Nucleus accumbens (tissue), 56 donors: ENCODE measurements at places on chromosomes 3 and 15.

DNA sequence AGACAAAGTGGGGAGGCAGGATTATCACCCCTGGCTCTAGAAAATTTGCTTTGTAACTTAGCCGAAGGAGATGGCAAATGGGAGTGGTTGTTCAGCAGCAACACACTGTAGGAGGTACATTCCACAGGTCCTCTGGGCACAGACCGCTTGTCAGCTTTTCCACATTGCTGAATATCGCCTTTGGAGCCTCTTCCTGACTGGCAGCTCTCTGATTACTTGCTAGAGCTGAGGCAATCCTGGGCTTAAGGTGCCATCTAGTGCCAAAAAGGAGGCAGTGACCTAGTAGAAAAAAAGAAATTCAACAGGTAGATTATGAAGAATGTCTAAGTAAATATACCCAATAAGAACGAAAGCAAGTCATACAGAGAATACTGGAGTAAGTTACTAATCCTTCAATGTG, 13.1 kb upstream of the SCN5A start:
- no peak for DNase-seq

DNA sequence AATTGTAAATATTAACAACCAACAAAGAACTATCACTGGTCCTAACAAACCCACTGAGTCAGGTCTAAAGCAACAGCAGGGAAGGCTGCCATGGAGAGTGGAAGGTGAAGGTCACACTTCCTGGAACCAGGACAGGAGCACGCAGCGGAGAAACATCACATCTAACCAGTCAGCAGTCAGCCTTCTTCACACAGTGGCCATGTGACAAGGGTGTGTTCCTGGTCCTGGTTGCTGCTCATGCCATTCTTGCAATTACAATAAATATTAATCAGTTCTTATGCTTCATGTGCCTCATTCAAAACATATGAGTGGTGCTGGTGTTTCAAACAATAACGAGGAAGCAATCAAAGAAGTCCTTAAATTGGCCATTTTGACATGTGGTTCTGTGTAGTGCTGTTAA, 162.8 kb downstream of the ARRDC4 start:
- DNase-seq: no peak

- DNase-seq: no peak
Observed at GRCh38 chr3:172185907-172186306, 146.5 kb downstream of the FNDC3B start.

- DNase-seq: no peak
Observed at GRCh38 chr3:124535306-124535705, 194.9 kb upstream of the UMPS start.

GRCh38 chr3:53287131-53287629, 31.4 kb upstream of the TKT start:
- peak; percentile 30 for DNase-seq

DNA sequence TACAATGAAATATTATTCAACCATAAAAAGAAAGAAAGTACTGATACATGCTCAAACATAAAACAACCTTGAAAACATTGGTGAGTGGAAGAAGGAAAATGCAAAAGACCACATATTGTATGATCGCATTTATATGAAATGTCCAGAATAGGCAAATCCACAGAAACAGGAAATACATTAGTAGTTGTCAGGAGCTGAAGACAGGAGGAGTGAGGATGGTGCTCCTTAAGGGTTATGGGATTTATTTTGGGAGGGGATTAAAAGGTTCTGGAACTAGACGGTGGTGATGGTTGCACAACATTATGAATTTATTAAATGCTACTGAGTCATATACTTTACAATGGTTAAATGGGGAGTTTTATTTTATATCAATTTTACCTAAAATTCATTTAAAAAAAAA, 12.1 kb upstream of the MAGI1 start:
- no peak for DNase-seq

DNA sequence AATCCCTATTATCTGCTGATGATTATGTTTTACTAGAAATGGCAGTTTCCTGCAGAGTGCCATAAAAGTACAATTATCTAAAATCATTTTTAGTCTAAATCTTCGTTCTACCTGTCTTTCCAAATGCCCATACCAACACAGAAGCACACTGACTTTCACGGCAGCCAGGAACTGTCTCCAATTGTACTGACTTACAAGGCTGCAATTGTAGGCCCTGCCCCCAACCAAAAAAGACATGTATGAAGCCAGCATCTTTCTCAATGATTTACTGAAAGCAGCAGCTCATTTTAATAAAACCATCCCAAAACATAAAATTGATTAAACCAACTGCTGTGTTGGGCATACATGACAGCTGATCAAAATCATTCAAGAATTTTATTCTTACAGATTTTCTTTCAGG, 119.0 kb downstream of the TBC1D5 start:
- peak; percentile 34 for DNase-seq

DNA sequence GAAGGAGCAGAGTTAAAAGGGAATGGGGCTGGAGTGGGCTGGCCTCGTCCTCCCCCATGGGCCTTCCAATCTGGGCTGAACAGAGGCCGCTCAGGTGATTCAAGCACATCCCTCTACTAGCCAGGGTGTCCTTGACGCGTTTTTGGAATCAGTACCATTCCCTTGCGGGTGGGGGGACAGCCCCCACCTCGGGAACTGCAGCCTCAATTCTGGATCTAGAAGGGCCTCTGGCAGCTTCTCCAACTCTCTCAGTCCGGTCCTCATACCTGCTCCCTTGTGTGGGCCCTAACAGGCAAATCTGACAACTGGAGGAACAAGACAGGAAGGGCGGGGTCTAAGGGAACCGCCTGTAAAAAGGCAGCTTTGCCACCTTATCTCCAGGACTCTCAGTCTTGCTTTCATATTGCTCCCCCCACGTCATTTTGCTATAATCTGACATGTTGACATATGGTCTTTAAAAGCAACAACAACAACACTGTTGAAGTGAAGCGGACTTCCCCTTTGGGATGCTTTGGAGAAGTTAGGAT, 802 bp upstream of the CHRNB4 start:
- DNase-seq: no peak

DNA sequence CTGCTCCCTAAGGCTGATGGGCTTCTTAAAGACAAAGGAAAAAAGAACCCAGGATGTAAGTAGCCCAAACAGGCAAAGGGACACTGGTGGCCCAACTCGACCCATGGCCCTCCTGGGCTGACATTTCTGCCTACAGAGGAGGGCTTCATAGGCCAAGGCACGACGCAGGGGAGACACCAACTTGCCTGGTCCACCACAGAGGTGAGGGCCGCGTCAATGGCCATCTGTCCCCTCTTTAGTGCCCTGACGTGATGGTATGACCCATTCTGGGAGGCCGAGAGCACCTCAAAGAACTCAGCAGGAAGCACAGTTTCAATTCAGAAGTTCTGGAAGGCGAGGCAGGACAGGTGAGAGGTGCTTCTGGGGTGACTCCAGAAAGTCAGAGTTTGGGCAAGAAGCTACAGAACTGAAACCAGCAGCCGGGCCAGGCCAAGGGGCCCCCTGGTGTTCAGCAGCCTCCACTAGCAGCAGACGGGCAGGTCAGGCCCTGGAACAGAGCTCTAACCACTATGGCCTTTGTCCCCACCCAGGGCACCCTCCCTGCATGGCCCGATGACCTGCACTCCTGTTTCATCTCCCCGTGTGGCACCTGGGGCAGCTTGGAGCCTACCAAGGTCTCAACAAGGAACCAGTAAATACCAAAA, 45.1 kb downstream of the HMCES start:
- DNase-seq: no peak

DNA sequence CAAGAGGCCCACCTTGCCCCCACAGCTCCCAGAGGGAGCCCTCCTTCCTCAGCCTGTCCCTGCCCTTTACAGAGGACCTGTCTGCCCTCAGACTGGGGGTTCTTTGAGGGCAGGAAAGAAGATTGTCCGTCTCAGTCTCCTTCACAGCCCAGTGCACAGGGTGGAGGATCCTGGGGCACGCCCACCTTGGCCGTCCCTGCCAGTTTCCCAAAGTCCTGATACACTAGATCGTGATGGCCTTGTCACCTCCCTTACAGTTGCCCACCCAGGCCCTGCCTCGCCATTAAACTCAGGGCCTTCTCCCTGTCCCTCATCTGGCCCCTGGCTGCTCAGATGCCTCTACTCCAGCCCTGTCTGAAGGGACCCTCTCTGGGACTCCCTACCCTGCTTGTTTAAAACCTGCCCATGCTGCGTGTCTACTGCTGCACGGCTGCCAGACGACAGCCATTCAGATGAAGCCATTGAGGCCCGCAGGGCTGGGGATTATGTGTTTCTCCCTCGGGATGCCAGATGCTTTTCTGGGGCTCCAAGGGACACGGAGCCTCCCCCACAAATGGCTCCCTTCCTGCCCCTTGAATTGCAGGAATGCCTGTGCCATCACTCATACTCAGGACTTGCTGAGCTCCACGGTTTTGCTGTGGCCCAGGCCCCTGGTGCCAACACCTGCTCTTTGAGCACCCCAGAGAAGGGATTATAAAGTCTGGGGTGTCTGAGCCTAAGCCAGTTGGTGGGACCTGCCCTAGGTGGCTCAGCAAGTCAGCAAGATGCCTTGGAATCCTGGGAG, 27.8 kb downstream of the ACSBG1 start:
- no peak for DNase-seq

DNA sequence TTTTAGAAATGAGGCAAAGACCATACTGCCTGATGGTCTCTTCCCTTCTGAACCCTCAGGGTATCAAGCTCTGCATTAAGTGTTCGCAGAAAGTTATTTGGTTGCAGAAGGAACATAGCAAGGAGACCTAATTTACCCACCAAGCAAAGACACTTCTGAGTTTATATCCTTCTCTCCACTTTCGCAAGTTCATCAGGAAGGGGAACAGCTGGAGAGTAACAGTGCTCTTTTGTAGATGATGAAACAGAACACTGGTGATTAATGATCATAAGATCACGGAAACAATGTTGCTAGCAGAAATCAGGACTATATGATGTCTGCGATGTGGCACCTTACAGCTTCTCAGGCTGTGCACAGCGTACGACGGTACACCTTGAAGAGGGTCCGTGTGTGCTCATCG, 62.1 kb downstream of the NCEH1 start:
- no peak for DNase-seq

GRCh38 chr3:17195856-17196604, 311.3 kb downstream of the PLCL2 start:
- no peak for DNase-seq

- DNase-seq: no peak
Observed at GRCh38 chr15:65309882-65310418, 5.5 kb downstream of the RNU5B-1 start.

- DNase-seq: no peak
Observed at GRCh38 chr3:156892701-156893100, 66.5 kb downstream of the LEKR1 start.

GRCh38 chr15:52306270-52306669, 10.7 kb upstream of the MYO5C start:
- DNase-seq: no peak

DNA sequence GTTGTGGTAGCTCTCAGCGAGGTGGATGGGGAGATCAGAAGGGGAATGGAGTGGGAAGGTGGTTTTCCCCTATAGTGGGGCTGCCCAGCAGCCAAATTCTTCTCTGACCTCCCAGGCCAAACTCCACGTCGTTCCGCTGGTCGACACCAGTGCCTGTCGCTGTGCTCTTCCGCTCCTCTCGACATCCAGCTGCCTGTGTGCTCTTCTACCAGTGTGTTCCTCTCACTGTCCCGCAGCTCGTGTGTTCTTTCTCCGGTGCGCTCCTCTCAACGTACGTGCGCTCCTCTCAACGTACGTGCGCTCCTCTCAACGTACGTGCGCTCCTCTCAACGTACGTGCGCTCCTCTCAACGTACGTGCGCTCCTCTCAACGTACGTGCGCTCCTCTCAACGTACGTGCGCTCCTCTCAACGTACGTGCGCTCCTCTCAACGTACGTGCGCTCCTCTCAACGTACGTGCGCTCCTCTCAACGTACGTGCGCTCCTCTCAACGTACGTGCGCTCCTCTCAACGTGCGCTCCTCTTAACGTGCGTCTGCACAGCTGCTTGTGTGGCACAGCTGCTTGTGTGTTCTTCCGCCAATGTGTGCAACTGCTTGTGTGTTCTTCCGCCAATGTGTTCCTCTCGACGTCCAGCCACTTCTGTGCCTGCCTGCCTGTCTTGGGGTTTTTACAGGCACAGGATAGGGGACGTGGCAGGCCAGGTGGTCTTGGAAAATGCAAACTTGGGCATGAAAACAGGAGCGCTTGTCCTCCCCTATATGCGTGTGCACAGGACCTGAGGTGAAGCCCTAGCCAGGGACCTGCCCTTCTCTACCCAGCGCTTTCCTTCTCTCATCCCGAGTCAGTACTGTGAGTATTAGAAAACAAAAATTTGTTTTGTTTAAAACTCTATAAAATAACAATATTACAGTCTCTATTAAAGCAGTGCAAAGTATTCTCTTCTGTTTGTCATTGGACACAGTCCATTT, 991.1 kb downstream of the GBE1 start:
- no peak for DNase-seq

DNA sequence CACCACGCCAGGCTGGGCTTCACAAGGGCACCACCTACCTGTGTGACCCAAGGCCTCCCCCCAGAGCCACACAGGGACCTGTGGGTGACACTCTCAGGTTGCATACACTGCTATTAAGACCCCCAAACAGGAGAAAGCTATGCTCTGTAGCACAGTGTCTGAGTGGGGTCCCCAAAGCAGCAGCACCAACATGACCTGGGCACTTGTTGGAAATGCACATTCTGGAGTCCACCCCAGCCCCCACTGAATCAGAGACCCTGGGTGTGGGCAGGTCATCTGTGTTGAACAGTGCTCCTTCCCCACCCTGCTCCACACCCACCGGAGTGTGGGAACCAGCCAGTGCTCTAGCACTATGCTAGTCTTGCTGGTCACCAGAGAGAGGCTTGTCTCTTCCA, 76.1 kb downstream of the ADAMTS17 start:
- DNase-seq: no peak

GRCh38 chr15:90889736-90890456, 5.6 kb downstream of the FES start:
- DNase-seq: no peak

GRCh38 chr3:168864107-168865021, 768.6 kb upstream of the GOLIM4 start:
- no peak for DNase-seq

DNA sequence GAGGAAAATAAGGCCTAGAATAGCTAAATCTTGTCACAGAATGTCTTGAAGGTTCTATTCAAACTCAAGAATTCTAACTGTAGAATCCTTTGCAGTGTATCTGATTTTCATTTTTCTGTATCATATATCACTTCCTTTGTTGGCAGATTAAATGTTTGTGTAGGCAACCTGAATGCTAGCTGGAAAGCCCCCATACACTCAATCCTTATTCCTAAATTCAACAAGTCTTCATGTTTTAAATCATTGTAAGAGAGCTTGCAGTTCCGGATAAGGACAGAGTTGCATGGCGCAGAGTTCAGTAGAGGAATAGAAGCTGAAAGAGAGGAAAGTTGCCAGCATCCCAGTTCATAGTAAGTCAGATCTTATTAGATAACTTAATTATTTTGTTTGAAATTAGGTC, 242.0 kb upstream of the SEMA6D start:
- DNase-seq: no peak

DNA sequence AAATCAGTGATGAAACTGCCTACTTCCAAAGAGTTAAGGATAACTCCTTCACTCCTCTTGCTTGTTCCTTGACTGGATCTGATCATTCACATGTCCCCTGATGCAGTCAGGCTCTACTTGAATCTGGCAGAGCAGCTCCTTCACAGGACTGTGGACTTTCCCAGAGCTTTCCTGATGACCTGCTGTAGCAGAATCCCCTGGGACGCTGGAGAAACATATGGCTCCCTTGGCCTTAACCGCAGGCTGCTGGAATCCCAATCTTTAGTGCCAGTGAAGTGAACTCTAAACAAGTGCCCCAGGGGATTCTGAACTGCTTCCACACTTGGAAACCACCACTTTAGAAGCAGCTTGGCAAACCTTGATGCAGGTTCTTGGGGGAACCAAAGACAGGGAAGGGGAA, 217.8 kb downstream of the CHST2 start:
- DNase-seq: no peak
